ENCODE measurements at places on chromosomes 3 and 15. TPM values are rescaled to one million over a fixed set of nuclear protein-coding genes. Genes with fewer than 3 reads are reported as not detected.

DNA sequence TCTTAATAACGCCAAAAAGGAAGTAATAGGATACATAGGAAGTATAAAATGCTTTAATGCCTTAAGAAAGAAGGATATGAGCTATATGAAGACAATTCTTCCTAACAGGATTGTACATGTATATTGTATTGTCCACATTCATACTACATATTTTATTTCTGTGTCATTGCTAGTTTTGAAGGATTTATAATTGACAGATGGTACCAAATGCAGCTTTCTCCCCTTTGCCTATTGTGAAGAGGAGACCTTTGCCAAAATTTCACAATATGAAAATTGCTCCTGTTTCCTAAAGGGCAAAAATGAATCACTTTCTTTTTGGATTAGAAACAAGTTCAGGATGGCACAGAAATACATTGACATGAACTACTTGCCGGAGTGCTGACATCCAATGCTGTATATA lies 34.8 kb upstream of the EOMES start:
- no peak for ATAC-seq

- ATAC-seq: no peak
Measured at GRCh38 chr3:163878396-163878795, 1199.9 kb downstream of the SI start.

DNA sequence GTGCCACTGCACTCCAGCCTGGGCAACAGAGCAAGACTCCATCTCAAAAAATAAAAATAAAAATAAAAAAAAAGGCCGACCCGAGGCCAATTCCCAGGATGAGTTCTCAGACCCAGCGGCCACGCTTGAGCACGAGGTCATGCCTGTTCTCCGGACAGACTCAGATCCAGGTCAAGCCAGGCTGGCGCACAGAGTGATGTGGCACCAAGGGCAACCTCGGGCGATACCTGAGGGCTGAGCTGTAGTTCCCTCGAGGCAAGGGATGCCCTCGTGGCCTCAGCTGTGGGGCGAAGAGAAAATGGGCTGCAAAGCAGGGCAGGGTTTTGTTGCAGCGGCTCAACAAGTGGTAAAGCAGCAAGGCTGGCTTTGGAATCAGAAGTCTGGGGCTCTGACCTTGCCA lies 77.3 kb downstream of the C3orf70 start:
- no peak for ATAC-seq

DNA sequence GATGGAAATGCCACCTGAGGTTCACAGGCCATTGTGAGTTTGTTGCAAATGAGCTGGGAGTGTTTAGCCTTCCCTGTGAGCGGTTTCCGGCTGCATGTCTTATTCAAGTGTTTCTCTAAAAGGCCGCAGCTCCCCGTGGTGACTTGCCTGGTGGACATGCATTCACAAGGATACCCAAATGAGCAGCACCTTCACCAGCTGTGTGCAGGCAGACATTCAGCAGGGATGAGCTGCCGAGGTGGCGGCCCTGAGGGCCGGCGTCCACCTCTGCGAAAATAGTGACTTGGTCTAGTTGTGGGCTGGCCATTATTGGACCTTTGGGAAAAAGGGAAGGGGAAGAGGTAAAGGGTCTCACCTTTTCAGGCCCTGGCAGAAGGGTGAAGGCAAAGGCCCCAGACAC lies 23.4 kb downstream of the SPSB4 start:
- no peak for ATAC-seq

DNA sequence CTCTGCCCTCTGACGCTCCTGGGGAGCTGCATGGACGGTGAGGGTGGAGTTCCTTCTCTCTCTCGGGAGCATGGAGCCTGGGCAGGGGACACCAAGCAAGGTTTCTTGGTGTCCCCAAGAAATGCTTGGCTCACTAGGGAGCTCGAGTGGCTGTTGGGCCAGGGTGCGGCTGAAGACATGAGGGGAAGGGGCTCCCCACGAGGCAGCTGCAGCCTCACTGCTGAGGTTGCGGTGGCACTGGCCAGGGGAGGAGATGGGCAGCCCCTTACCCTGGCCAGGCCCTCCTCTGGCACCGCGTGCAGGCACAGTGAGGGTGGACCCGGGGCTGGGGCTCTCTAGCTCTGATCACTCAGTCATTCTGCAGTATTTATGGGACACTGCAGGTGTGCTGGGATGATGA lies 43.5 kb upstream of the SLC41A3 start:
- no peak for ATAC-seq

Gene SKOR1
- 1.1 TPM for total RNA-seq

- ATAC-seq: no peak
Measured at GRCh38 chr3:175222356-175222755, 363.2 kb downstream of the NAALADL2 start.

Gene SAMD7
- not detected for total RNA-seq

DNA sequence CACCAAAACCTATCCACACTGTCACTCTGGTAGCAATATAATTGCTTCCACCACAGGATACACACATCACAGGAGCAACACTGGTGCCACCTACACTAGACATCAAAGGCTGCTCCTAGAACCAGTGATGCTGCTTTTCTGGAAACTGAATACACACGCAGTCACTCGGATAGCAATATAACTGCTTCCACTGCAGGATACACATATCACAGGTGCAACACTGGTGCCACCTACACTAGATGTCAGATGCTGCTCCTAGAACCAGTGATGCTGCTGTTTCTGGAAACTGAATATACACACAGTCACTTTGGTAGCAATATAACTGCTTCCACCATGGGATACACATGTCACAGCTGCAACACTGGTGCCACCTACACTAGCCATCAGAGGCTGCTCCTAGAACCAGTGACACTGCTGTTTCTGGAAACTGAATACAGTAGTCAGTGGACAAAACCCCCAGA lies 6.9 kb upstream of the TNFSF10 start:
- ATAC-seq: peak; percentile 7

DNA sequence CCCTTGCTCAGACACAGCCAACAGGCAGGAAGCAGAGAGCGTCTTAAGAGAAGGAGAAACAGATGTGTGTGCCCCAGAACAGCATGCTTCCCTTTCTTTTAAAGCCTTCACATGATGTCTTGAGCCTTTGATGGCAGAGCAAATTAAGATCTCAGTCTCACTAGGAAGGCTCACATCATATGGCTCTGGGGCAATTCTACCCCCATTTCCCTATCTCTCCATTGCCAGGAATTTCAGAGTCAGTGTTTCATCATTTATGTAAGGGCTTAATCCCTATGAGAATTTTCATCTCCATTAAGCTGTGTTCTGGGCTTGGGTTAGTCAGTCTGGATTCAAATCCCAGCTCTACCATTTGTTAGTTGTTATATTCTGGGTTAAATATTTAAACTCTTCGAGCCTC lies 41.4 kb upstream of the GLCE start:
- no peak for ATAC-seq

GRCh38 chr15:101357333-101357732 lies 62.3 kb upstream of the SNRPA1 start:
- no peak for ATAC-seq

- ATAC-seq: no peak
Measured at GRCh38 chr15:92100751-92101150, 247.2 kb downstream of the SLCO3A1 start.

Gene OCA2
- total RNA-seq: 1.1 TPM

Gene TOPBP1
- 18.6 TPM for total RNA-seq

GRCh38 chr3:14602804-14603644 lies 48.5 kb upstream of the CCDC174 start:
- peak; percentile 58 for ATAC-seq

Gene ITIH4
- 4.7 TPM for total RNA-seq

Gene WNT5A
- total RNA-seq: 46.3 TPM

DNA sequence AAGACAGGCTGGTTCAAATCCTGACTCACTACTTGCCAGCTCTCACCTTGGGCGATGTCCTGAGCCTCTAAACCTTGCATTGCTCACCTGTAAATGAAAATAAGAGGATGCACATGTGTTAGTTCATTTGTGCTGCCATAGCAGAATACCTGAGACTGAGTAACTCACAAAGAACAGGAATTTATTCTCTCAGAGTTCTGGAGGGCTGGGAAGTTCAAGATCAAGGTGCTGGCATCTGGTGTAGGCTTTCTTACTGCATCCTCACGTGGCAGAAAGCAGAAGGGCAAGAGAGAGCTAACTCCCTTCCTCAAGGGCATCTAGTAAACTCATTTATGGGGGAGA lies 222.7 kb downstream of the MTHFS start:
- no peak for ATAC-seq

Gene FEZF2
- total RNA-seq: not detected

DNA sequence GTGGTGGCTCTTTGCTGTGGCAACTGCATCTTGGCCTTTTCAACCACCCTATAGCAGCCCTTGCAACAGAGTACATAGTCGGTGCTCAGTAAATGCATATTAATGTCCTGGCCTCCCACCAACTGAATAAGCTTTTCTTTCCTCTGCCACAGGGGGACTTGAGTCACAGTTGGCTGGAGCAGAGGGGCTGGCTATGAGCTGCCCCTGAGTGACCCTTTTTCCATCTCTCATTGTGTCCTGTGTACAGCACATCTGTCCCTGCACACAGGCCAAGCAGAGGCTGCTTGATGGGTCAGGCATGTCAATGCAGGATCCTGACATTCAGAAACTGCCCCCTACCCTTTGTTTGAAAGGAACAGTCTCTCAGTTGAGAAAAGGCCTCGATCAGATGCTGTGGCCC lies 22.4 kb downstream of the SPSB4 start:
- ATAC-seq: no peak

DNA sequence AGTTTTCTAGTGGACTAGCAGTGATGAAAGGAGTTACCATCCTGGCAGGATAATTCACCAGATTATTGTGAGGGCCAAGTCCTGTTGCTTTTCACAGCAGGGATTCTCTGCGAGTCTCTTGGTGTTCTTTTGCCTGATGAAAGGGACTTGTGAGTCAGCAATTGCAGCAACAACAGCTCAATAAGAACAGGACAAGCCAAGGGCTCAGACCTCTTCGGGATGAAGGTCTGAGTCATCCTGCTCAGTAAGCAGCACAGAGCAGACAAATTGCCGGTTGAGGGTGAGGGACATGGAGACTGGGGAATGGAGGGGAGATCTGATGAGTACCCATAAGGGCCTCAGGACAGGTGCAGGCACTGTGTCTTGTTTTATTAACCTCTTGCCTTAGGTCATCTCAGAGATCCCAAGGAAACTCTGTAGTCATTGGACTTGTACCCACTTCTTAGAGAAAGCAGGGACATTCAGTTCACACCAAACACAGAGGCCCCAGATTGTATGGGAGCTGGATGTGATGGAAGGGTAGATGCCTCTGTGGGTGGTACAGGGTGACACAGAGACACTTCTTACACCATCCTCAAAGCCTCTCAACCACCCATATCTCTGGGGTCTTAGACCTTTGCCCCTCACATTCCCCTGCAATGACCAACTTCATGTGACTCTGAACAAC lies 173.8 kb upstream of the TLE3 start:
- ATAC-seq: peak; percentile 92

DNA sequence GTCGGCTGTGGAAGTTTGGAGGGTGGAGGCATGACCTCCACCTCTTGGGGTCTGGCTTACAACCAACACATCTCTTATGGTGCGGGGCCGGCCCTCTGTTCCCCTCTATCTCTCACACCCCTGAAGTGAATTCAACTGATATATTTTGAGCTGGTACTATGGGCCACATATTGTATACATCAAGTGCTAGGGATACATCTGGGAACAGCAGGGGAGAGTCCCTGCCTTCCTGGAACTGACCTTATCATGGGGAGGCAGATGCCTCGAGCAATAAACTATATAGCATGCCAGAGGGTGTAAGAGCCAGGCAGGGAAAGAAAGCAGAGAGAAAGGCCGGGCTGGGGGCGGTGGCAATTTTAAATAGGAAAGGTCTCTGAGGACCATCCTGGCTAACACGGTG lies 60.4 kb upstream of the TRPM1 start:
- no peak for ATAC-seq

GRCh38 chr3:58135712-58136543 lies 74.8 kb downstream of the DNASE1L3 start:
- no peak for ATAC-seq

- no peak for ATAC-seq
Measured at GRCh38 chr3:21073561-21073960, 677.4 kb downstream of the ZNF385D start.

Gene MASP1
- total RNA-seq: 2.3 TPM

GRCh38 chr3:140145528-140145927 lies 210.5 kb downstream of the CLSTN2 start:
- no peak for ATAC-seq

- ATAC-seq: no peak
Measured at GRCh38 chr3:146503461-146504202, 34.3 kb upstream of the PLSCR2 start.

Gene KCNMB2
- not detected for total RNA-seq

DNA sequence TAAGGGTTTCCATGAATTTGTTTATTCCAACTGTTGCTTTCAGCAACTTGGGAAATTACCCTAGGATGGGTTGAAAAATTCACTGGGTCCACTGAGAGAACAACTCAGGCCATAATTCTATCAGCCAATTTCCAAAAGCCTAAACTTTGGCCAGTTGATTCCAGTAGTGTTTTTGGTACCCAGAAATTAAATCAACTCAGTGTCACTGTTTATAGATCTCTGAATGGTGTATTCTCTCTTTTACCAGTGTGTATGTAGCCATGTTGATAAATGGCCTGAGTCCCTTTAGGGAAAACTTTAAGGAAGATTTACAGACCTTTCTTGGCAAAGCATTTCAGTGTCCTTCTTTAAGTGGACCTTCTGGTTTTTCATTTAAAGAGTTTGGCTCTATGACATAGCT lies 636.4 kb downstream of the OTOL1 start:
- ATAC-seq: no peak

DNA sequence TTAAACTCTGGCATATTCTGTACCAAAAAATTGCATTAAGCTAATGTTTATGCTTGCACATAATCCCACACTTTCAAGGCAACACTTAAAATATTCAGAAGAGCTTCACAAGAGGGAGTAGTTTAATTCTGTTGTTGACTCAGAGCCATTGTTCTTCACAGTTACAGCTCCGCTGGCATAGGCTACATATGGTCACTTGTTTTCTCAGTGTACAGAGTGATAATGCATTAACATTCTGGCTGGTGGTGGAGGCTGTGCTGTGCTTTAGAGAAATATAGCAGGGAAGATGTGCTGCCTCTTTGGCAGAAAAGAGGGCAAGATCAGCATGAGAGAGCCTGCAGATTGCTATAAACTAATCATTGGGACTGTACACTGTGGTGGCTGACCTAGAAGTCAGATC lies 13.3 kb downstream of the NLGN1 start:
- ATAC-seq: no peak

GRCh38 chr3:124413989-124414598 lies 316.2 kb upstream of the UMPS start:
- no peak for ATAC-seq

DNA sequence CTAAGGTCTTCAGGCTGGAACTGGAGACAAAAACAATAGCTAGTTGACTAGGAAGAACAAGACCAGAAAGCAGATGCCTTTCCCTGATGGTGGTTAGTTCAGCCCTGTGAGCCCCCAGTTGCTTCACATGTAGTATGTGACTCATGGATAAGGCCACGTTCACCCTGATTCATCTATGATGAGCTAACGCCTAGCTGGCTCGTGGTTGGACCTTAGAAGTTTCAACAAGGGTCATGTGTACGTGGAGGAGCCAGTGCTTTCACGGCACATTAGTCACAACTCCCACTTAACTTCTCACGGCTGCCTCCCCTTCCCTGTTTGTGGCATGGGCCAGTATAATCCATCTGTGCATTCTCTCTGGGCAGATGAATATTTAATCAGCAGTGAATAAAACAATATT lies 20.6 kb downstream of the COL8A1 start:
- peak; percentile 85 for ATAC-seq
